NCI-H1417 treated with DMSO at 0.1 percent for 48 hours (cell line): ENCODE measurements at places on chromosomes 2 and 18.

DNA sequence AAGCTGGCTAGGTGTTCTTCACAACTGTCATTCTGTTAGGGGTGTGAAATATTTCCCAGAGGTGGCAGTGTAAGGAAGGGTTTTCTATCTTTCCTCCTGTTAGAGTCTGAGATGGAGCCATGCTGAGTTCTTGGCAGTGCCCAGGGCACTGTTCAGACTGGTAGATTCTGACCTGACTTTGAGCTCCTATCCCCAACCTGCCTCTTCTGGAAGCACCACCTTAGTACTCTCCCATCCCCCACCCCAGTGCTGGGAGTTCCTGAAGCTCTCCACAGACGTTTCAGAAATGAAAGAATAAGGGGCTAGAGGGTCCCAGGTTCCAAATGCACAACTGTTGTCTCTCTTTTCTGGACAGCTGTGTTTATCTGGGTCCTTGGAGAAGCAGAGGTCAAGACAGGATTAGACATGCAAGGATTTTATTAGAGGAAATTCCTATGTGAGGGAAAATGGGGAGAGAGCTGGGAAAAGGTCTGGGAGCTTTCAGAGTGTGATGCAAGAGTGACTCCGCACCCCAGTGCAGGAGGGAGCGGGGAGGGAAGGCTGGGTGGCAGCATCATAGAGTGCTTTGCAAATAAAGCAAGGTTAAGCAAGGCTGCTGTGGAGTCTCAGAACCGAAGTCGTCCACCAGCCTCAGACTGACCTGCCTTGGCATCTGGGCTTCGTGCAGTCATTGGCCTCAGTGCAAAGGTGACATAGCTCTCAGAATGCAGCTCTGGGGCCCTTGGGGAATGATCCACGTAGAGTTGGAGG is 75.5 kb downstream of the SLC4A3 start:
- no peak for DNase-seq

GRCh38 chr2:225340923-225341322 is 58.6 kb upstream of the NYAP2 start:
- DNase-seq: no peak

- no peak for DNase-seq
These were observed 11.6 kb upstream of the DNER start for GRCh38 chr2:229725716-229726574.

GRCh38 chr2:54666131-54666633 is 57.3 kb upstream of the EML6 start:
- no peak for DNase-seq

- no peak for DNase-seq
These were observed 125.6 kb upstream of the CDCA7 start for GRCh38 chr2:173229086-173229485.

GRCh38 chr2:63058921-63059792 is 8.5 kb downstream of the OTX1 start:
- no peak for DNase-seq

GRCh38 chr18:58307441-58307840 is 263.4 kb downstream of the NEDD4L start:
- no peak for DNase-seq

DNA sequence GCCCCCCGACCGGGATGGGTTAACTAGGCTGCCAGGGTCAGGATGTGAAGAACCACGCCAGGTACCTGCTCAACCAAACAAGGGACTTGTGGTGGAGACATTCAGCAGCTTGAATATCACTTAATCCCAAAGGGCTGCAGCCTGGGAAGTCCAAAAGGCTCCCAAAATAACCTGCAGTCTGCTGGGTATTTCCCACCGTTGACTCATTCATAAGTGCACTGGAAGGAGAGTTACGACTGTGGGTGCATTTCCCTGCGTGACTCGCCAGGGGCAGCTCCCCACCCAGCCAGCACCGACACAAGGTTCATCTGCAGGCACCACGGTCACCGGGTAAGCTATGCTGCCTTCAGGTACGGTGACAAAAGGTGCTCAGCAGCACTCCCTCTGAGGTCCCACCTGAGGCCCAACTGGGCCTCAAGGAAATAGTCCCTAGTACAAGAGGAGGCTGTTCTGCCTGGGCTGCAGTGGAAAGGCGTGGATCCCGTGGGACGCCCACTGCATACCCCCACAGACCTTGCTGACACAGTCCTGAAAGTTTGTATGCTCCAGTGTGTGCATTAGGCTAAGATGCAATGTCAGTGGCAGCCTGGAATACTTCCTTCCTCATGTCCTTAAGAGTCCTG is 86.5 kb downstream of the UXS1 start:
- no peak for DNase-seq

DNA sequence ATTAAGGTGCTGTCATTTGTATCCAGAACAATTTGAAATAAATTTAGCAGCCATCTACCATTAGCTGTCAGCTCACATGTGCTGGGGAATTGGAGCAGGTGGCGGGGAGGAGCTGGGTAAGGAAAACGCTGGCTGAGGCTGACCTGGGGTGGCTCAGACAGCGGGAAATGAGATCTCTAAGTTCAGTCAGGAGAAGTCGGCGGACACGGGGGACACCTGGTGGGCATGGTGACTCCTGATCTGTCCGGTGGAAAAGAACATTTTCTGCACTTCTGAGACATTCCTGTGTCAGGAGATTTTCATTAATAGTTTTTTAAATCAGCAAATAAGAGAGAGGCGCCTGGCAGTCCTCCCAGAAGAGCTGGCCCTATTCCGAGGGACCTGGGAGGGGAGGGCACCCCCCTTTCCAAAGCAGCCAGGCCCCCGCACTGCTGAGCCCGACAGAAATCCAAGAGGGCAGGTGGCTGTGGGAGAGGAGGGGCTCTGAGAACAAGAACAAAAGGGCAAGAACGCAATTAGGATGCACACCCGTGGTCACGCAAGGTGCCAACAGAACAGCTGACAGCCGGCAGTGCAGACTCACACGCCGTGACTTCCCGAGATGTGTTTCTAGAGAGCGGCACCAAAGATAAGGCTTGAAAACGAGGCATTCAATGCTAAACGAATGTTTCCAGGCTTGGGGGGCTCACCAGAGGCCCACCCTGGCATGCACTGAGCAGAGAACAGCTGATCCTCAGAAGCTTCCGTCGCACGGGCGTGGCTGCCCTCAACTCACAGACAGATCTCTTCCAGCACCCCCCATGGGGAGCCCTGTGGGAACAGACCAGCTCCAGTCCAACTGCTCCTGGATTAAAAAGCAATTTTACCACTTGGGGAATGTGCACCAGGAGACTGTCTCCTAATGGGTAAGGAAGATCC is 26.4 kb downstream of the SLC66A2 start:
- DNase-seq: peak; percentile 64

DNA sequence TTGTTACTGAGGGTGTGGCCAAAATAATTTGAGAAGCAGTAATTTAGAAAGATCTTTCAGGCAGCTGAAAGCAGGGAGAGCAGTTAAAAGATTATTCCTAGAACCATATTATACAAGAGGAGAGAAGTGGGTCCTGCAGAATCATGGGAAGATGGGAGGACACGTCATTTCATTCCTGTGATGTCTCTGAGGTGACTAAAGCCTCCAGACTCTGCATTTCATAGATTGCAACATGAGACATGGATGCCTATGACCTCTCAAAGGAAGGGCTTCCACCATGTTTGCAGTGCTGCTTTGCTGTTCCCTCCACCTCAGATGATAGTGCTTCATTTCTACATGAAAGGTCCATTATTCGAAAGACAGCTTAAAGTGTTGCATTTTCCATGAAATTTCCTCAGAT is 788.4 kb downstream of the TSN start:
- DNase-seq: no peak
